Activated naive CD4-positive, alpha-beta T cell treated with anti-CD3 and anti-CD28 coated beads, Interleukin-2, amount 10 ng/mL, durations not matched to agents 7 days and 5 days (primary cell): ENCODE measurements at places on chromosomes 3 and 15.

DNA sequence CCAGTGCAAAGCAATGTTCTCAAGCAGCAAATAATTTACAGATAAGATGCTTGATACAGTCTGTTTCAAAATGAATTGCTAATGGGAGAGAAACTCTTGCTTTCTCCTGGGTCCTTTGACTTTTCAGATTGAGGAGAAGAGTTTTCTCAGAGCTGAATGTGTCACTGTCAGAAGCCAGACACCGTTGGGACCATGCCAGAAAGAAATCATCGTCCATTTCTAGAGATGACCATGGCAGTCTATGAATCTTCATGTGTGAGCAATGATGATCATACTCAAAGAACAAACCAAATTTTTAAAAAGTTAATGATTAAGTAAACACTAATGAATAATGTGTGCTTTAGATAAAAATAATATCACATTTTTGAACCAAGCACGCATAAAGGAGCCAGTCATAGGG, 77.6 kb downstream of the ZNF385D start:
- H3K4me1 ChIP-seq: no peaks in the 10 kb centered on the region
- no peak overlapping the region for H3K27ac ChIP-seq
- DNase-seq: no peak
- no peaks in the 10 kb centered on the region for H3K36me3 ChIP-seq
- no peak overlapping the region for H3K4me3 ChIP-seq

- H3K4me1 ChIP-seq: no peaks in the 10 kb centered on the region
- H3K27ac ChIP-seq: no peak overlapping the region
- peaks cover 5% of the 10 kb centered on the region for H3K27me3 ChIP-seq
- no peak for DNase-seq
These were observed 30.5 kb downstream of the OXSM start for GRCh38 chr3:25820366-25820765.

- peaks cover 23% of the 10 kb centered on the region for H3K27me3 ChIP-seq
- H3K36me3 ChIP-seq: no peaks in the 10 kb centered on the region
- no peak overlapping the region for H3K4me3 ChIP-seq
- peaks cover 4% of the 10 kb centered on the region for H3K4me1 ChIP-seq
- H3K27ac ChIP-seq: no peak overlapping the region
- no peak for DNase-seq
These were observed 3.0 kb downstream of the PLSCR4 start for GRCh38 chr3:146247911-146248310.

GRCh38 chr3:155989536-155989935, 119.1 kb downstream of the GMPS start:
- peaks cover 18% of the 10 kb centered on the region for H3K27me3 ChIP-seq
- DNase-seq: no peak
- H3K27ac ChIP-seq: no peak overlapping the region
- no peaks in the 10 kb centered on the region for H3K4me1 ChIP-seq
- no peaks in the 10 kb centered on the region for H3K36me3 ChIP-seq

DNA sequence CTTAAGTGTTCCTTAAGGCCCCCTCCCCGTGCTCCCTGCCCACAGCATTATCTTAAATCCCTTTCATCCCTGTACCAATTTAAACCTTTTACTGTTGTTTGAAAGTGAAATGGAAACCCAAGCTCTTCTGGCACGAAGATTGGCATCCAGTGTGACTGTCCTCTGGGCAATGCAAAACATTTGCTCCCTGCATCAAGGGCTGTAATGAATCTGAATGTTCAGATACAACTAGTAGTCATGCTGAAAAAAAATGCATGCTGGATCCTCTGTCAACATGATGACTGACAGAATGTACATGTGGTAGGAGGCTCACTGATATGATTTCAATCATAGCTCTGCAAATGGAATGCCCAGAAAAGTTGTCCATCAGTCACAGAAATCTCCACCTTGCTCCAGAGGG, 8.1 kb upstream of the CDIN1 start:
- no peak overlapping the region for H3K27ac ChIP-seq
- H3K4me1 ChIP-seq: no peaks in the 10 kb centered on the region
- DNase-seq: no peak
- H3K27me3 ChIP-seq: no peaks in the 10 kb centered on the region
- H3K4me3 ChIP-seq: no peak overlapping the region

GRCh38 chr3:38598791-38599190, 50.7 kb downstream of the SCN5A start:
- peaks cover 7% of the 10 kb centered on the region for H3K27me3 ChIP-seq
- H3K27ac ChIP-seq: no peak overlapping the region
- no peaks in the 10 kb centered on the region for H3K36me3 ChIP-seq
- no peaks in the 10 kb centered on the region for H3K4me1 ChIP-seq
- no peak overlapping the region for H3K4me3 ChIP-seq

DNA sequence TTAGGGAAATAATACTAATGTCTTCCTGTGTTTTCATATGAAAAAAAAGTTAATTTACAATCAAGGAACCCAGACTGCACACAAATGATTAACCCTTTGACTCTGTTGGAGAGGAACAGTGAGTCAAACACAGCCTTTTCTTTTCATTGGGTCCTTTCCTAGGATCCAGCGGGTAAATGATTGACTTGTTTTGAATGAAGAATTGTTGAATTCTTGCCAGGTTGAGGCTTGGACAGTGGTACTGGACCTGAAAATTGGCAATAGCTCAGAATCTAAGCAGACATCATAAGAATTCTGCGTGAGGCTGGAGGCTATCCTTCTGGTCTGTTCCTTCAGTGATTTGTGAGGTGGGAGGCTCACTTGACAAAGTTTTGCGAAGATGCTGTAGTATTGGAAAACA, 143.0 kb downstream of the RYR3 start:
- no peaks in the 10 kb centered on the region for H3K4me1 ChIP-seq
- no peaks in the 10 kb centered on the region for H3K36me3 ChIP-seq
- no peak for DNase-seq
- H3K27ac ChIP-seq: no peak overlapping the region
- no peaks in the 10 kb centered on the region for H3K27me3 ChIP-seq

- H3K27me3 ChIP-seq: no peaks in the 10 kb centered on the region
- H3K27ac ChIP-seq: no peak overlapping the region
- H3K36me3 ChIP-seq: no peaks in the 10 kb centered on the region
- no peaks in the 10 kb centered on the region for H3K4me1 ChIP-seq
- no peak overlapping the region for H3K4me3 ChIP-seq
These were observed 190.6 kb upstream of the ADAMTS9 start for GRCh38 chr3:64878362-64878761.

- no peaks in the 10 kb centered on the region for H3K36me3 ChIP-seq
- H3K27me3 ChIP-seq: no peaks in the 10 kb centered on the region
- DNase-seq: no peak
- H3K4me1 ChIP-seq: no peaks in the 10 kb centered on the region
- H3K27ac ChIP-seq: no peak overlapping the region
These were observed 150.2 kb upstream of the SUCLG2 start for GRCh38 chr3:67804578-67804977.

- no peaks in the 10 kb centered on the region for H3K27me3 ChIP-seq
- H3K4me1 ChIP-seq: peaks cover 82% of the 10 kb centered on the region
- DNase-seq: no peak
- no peak overlapping the region for H3K4me3 ChIP-seq
- H3K27ac ChIP-seq: peak overlapping the region; percentile 76
- H3K36me3 ChIP-seq: peaks cover 63% of the 10 kb centered on the region
These were observed 5.9 kb downstream of the ARHGEF3 start for GRCh38 chr3:56795829-56796185.

DNA sequence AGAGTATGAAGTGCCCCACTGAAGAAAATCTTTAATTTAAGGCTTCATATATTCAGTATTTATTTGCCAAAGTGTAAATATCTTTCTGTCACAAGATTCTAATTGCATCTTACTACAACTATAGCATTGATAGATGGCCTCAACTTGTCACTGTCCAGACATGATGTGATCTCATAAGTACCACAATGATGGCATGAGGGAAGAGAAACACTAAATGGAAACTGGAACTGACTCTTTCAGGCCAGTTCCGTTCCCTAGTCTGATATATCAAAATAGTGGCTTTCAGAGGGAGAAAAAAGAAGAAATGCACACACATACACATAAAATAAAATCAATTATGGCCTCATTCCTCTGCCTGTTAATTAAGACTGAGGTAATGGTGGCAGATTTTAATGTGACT, 615.7 kb downstream of the TBL1XR1 start:
- no peak overlapping the region for H3K27ac ChIP-seq
- no peak for DNase-seq
- H3K27me3 ChIP-seq: no peaks in the 10 kb centered on the region
- no peak overlapping the region for H3K4me3 ChIP-seq
- no peaks in the 10 kb centered on the region for H3K36me3 ChIP-seq

DNA sequence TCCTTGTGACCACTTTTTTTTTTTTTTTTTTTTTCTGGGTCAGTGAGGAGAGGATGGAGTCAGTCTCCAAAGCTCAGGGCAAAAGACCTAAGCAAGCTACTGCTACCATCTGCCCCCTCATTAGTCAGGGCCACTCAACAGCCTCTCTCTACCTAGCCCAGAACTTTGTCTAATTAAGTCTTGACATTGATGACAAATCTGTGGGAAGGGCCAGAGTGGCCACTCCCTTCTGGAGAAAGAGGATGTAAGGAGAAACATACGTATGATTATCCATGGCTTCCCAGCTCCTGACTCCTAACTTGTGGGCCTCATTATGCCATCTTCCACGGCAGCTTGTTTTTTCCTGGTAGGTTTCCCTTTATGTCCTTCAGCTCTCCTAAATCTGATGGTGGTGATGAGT, 37.9 kb downstream of the NR1I2 start:
- H3K36me3 ChIP-seq: peaks cover under 1% of the 10 kb centered on the region
- no peaks in the 10 kb centered on the region for H3K27me3 ChIP-seq
- DNase-seq: no peak
- no peak overlapping the region for H3K27ac ChIP-seq
- no peaks in the 10 kb centered on the region for H3K4me1 ChIP-seq

DNA sequence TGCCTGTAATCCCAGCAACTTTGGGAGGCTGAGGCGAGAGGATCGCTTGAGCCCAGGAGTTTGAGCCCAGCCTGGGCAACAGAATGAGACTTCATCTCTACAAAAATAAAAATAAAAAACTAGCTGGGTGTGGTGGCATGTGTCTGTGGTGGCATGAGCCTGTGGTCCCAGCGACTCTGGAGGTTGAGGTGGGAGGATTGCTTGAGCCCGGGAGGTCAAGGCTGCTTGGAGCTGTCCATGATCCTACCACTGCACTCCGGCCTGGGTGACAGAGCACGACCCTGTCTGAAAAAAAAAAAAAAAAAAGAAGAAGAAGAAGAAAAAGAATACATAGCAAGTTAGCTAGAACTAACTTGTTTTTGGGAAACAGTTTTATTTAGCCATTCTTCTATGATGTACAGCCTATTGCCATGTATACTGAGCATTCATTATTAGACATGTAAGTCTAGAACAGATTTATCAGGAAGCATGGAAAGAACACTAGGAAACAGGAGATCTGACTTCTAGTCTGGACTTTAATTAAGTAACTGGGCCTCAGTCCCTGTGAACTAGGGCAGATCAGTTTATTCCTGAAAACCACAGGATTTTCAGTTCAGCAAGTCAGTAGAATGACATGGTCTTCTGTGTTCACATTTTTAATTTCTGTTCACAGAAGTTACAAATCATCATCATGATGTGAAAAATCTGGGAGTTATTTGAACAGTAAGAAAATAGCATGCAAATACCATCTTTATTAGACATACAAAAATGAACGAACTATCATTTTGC, 65.5 kb downstream of the KAT2B start:
- H3K4me3 ChIP-seq: no peak overlapping the region
- H3K27ac ChIP-seq: peak overlapping the region; percentile 85
- H3K4me1 ChIP-seq: peaks cover 74% of the 10 kb centered on the region
- peaks cover 64% of the 10 kb centered on the region for H3K36me3 ChIP-seq
- no peaks in the 10 kb centered on the region for H3K27me3 ChIP-seq

- H3K27me3 ChIP-seq: peaks cover 17% of the 10 kb centered on the region
- no peak for DNase-seq
- H3K36me3 ChIP-seq: peaks cover 2% of the 10 kb centered on the region
These were observed 8.7 kb upstream of the ACAP2 start for GRCh38 chr3:195451373-195452015.

GRCh38 chr3:193673845-193674244, 80.8 kb downstream of the OPA1 start:
- peaks cover 22% of the 10 kb centered on the region for H3K36me3 ChIP-seq
- no peak overlapping the region for H3K27ac ChIP-seq
- H3K4me3 ChIP-seq: no peak overlapping the region
- H3K27me3 ChIP-seq: no peaks in the 10 kb centered on the region

DNA sequence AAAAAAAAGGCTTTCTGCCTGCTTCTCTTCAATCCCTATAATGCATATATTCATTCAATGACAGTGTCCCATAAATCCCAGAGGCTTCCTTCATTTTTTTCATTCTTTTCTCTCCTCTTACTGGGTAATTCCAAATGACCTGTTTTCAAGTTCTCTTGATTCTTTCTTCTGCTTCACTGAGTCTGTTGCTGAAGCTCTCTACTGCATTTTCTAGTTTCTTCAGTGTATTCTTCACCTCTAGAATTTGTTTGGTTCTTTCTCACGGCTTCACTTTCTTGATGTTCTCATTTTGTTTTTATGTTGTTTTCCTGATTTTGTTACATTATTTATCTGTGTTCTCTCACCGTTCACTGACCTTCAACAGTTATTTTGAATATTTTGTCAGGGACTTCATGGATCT, 141.6 kb downstream of the SCAPER start:
- DNase-seq: no peak
- H3K4me1 ChIP-seq: no peaks in the 10 kb centered on the region
- peaks cover 56% of the 10 kb centered on the region for H3K36me3 ChIP-seq
- no peaks in the 10 kb centered on the region for H3K27me3 ChIP-seq
- H3K4me3 ChIP-seq: no peak overlapping the region

GRCh38 chr15:31261266-31262142, 65.1 kb upstream of the KLF13 start:
- H3K27ac ChIP-seq: no peak overlapping the region
- H3K4me1 ChIP-seq: peaks cover 86% of the 10 kb centered on the region
- H3K27me3 ChIP-seq: peaks cover 32% of the 10 kb centered on the region
- H3K36me3 ChIP-seq: peaks cover 2% of the 10 kb centered on the region
- no peak overlapping the region for H3K4me3 ChIP-seq

DNA sequence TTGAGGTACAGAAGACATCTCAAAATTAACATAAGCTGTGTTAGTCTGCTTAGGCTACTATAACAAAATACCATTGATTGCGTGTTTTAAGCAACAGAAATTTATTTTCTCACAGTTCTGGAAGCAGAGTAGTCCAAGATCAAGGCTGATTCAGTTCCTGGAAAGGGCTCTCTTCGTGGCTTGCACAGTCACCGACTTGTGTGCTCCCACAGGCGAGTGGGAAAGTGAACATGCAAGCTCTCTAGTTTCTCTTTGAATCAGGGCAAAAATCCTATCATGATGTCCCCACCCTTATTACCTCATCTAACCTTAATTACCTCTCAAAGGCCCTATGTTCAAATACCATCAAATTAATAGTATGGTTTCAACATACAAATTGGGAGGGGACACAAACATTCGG, 505.9 kb downstream of the ZIC1 start:
- no peak overlapping the region for H3K4me3 ChIP-seq
- H3K4me1 ChIP-seq: no peaks in the 10 kb centered on the region
- no peaks in the 10 kb centered on the region for H3K27me3 ChIP-seq
- no peak for DNase-seq
- H3K27ac ChIP-seq: no peak overlapping the region

GRCh38 chr3:33385423-33385822, 54.8 kb downstream of the UBP1 start:
- H3K36me3 ChIP-seq: peaks cover 29% of the 10 kb centered on the region
- no peak overlapping the region for H3K4me3 ChIP-seq
- H3K27me3 ChIP-seq: no peaks in the 10 kb centered on the region
- peaks cover 16% of the 10 kb centered on the region for H3K4me1 ChIP-seq
